ENCODE measurements at places on chromosomes 16 and 17.

GRCh38 chr16:65069065-65069464 is 52.8 kb downstream of the CDH11 start:
- no peak for DNase-seq

DNA sequence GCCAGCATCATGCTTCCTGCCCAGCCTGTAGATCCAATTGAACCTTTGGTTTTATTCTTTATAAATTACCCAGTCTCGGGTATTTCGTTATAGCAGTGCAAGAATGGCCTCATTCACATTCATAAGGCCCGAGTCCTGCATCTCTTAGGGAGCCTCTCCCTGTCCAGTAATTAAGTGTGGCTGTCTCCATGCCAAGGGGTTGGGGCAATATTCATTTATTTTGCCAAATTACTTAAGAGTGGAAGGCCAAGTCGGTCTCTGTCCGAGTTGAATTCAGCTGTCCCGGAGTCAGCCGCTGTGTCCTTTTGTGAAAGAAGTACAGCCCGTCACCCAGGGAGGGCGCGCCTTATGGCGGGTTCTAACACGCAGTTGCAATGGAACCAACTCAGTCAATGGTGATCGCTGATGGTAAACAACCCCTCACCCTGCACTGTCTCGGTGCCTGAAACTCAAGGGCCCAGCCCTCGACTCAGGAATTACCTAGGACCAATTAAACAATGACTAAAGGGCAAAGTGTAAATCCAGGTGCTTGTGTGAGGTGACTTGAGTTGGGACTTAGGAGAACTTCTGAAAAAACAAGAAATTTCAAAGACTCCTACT is 22.2 kb downstream of the KIAA0513 start:
- DNase-seq = no peak

DNA sequence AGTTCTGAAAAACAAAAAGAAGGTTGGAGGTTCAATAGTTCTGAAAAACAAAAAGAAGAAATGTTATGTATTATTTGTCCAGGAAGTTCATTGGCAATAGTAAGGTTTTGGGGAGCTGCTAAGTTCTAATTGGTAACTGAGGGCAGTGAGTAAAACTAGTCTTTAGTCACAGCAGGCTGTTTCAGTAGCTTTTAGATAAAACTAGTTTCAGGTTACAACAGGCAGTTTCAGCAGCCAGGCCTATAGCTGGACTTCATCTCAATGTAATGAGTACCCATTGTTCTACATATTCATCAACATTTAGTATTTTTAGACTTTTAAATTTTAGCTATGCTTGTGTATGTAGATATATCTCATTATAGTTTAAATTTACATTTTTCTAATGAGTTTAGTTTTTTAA is 639.3 kb downstream of the TOX3 start:
- no peak for DNase-seq

- DNase-seq = no peak
Measured at GRCh38 chr16:79519448-79519847, 81.1 kb downstream of the MAF start.

GRCh38 chr17:77924757-77925336 is 33.7 kb upstream of the TNRC6C start:
- no peak for DNase-seq

- DNase-seq = no peak
Measured at GRCh38 chr17:15000661-15001060, 264.5 kb downstream of the PMP22 start.

DNA sequence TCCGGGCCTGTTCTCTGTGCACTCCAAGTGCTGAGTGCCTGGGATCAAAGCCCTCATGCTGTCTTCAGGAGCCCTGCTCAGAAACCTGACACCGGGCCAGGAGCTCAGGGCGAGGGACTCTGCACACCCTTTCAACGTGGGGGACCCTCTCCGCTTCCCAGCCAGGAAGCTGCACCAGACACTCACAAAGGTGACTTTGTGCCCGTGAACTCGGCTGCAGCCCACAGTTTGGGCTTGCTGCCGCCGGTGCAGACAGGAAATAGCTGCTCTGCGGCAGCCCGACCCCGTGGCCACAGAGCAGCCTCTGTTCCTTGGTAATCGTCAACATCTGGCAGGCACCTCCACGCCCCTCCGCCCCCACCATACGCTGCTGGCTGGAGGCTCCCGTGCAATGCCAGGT is 93.4 kb upstream of the METRNL start:
- peak; percentile 36 for DNase-seq

- no peak for DNase-seq
Measured at GRCh38 chr16:53065461-53066061, 10.8 kb downstream of the CHD9 start.

DNA sequence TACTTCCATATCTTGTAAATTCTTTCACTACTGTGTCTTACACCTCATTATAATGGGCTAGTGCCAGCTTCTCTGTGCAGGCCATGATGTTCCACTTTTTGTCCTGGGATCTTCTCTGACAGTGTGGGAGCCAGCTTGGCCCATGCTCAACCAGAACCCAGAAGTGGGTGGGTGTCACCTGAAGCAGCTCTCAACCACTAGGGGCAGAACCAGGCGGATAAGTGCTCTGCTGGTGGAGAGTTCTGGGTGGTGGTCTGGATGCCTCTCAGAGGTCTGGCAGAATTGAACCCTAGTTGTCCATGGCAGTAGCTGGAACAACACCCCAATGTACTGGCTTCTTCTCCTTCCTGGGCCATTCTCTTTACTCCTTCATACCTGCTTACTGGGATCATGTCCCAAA is 254.1 kb upstream of the N4BP1 start:
- DNase-seq = no peak

Data from stimulated activated CD4-positive, alpha-beta T cell treated with anti-CD3 and anti-CD28 coated beads, Interleukin-4, amount 100 ng/mL, for 4 hours (primary cell).